Natural killer cell treated with Interleukin-12 subunit alpha and Interleukin-12 subunit beta and Interleukin-15 and Interleukin-18, amount 100 ng/mL, for 72 hours (primary cell): ENCODE measurements at places on chromosomes 16 and 17. TPM values are rescaled to one million over a fixed set of nuclear protein-coding genes. Genes with fewer than 3 reads are reported as not detected.

HOXB1 gene
- total RNA-seq, result not detected

SERPINF2 gene
- total RNA-seq, result not detected

ZC3H7A gene
- 114 TPM for total RNA-seq

CHST6 gene
- not detected for total RNA-seq

TMC7 gene
- not detected for total RNA-seq

GRCh38 chr17:68981288-68981687 lies 26.1 kb upstream of the ABCA8 start:
- DNase-seq, result no peak

DNA sequence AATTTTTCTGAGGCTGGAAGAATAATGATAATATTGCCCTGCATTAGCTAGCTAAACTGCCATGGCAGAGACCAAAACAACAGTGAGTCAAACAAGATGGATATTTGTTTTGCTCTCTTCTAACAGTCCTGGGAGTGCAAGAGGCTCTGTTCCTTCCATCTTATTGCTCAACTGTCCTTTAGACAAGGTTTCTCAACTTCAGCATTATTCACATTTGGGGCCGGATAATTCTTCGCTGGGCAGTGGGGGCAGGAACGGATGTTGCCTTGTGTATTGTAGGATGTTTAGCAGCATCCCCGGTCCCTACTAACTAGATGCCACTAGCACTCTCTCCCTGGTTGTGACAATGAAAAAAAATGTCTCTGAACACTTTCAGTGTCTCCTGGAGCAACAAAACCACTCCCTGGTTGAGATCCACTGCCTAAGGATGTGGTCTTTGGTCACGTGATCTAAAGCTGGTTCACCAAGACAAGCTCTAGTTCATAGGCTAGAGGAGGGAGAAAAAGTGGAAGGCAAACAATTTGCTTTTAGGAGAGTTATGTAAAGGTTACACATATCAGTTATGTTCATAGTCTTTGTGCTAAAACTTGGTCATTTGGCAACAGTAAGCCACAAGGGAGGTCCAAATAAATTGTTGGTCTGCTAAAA lies 144.4 kb downstream of the PCTP start:
- no peak for DNase-seq

DNA sequence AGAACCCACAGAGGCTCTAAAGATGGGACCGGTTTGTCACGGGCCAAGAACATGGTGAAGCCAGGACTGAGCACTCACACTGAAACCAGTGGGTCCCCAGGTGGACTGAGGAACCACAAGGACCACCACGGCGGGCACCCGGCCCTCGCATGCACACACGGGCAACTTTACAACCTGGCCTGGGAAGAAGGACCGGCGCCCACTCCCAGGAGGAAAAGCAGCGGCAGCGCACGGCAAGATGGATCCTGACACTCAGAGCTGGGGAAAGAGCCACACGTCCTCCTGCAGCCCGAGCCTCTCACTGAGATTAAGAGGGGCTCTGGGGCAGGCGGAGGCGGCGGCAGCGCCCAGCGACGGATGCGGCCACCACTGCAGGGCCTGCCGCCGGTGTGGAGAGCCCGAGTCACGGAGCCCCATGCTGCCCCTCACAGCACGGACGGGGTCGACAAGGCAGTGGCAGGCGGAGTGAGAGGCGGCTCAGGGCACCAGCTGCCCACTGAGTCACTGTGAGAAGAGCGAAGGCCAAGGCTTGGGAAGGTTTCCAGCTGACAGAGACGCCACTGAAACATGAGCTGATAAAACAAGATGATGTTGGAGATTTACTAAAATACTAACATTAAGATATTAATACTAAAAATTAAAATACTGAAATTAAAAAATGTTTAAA lies 118.3 kb downstream of the ANKRD11 start:
- no peak for DNase-seq

DNA sequence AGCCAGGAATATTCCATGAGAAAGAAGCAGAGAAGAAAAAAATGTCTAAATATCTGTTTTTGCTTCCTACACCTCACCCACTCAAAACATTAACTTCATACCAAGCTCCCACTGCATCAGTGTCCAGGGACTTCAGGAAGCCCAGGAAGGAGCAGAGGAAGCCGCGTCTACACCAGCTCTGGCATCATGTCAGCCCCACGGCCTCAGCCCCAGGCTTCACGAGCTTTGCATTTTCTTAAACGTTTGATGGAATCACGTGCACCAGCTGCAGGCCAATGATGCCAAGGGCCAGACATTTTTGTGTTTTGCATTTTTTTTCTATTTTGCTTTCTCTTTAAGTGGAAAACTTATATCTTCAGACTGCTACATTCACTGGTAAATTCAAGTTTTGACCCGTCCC lies 48.6 kb downstream of the CDRT4 start:
- DNase-seq, result no peak

DNA sequence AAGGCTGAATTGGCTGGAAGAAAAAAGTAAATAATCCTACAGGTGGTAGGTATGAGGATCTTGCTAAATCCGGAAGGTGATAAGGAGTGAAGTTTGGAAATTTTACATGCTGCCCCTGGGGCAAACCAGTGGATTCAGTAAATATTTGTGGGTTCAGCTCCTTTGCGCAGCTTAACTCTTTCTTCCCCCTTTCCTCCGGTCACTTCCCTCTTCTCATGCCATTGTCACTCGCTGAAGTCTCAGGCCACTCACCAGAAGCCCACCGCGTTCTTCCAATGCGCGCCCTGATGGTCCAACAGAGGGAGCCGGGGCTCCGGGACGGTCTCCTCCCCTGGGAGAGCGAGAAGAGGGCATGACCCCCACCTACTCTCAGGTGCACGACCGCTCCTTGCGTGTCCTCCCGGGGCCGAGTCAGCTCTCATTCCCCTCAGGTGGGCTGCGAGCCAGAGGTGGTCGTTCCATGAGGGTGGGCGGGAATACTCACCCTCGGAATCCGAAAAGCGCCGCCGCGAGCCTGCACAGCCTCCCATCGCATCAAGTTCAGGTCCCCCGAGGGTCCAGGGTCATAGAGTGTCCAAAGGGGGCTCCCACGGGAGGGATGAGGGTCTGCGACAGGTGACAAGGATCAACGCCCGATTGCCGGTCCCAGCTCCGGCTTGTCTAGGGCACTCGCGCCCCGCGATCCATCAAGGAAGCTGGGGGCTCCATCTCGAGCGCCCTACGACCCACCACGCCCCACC lies 474 bp downstream of the CLN3 start:
- DNase-seq, result no peak

GRCh38 chr16:67248401-67249177 lies at the start of gene SLC9A5:
TSS of gene SLC9A5 (plus strand) at chr16:67248979. CDS start at chr16:67249015, 36 bp downstream.
- no peak for DNase-seq

GRCh38 chr17:7632492-7632894 lies 2.6 kb downstream of the SHBG start:
- no peak for DNase-seq

DNA sequence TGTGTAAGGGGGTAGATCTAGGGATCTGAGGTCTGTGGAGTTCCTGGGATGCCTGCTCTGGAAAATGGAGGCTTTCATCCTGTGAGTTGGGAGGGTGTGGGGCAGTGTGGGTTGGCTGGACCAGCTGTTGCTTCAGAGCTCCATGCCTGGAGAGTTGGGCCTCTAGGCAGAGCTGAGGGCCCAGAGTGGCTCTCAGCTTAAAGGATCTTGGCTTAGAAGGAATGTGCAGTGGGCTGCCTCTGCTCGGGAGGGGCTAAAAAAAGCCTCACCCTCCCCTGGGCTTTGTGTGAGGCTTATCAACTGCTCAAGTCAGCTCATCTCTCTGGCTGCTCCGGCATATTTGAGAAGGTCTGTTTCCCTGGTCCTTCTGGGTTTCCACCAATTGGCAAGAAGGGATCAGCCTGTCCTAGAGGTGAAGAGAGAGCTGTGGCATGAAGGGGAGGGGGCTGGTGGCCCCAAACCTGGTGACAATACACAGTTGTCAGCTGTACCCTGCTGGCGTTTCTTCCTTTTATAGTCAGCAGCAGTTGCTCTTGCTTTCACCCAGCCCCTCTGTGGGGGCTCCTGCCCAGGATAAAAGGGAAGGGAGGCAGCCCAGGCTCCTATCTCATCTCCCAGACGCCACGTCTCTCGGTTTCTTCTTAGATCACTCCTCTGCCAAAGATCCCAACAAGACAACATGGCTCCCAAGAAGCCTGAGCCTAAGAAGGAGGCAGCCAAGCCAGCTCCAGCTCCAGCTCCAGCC lies at the start of gene MYL4:
MYL4 (plus strand) TSS at position 605 of the 745 bp plus-strand sequence; CDS start at position 680, 75 bp downstream.
- DNase-seq, result no peak

- DNase-seq, result no peak
Measured at GRCh38 chr16:21244518-21245215, 11.2 kb downstream of the ANKS4B start.
